ENCODE measurements at places on chromosomes 12 and 14. TPM values are rescaled to one million over a fixed set of nuclear protein-coding genes. Genes with fewer than 3 reads are reported as not detected.

GRCh38 chr12:85489194-85489593 is 209.2 kb downstream of the ALX1 start:
- DNase-seq: no peak

GRCh38 chr12:66491853-66492252 is 187.0 kb downstream of the GRIP1 start:
- no peak for DNase-seq

DNA sequence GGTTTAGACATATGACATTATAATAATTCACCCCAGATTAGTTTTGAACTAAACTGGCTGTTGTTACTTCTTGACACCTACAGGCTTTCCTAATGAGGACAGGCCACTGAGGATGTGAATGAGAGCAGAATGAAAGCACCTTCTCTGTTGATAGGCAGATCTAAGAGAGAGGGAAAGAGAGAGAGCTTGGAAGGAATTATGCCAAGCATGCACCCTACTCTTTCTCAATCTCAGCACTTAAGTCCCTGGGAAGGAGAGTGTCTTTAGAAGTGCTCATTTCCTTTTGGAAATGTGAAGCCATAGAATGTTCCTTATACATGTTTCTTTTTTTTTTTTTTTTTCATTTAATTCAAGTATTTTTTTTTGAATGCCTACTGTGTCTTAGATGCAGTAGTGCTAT is 49.0 kb downstream of the TBC1D15 start:
- DNase-seq: no peak

The SELPLG gene
- total RNA-seq: not detected

DNA sequence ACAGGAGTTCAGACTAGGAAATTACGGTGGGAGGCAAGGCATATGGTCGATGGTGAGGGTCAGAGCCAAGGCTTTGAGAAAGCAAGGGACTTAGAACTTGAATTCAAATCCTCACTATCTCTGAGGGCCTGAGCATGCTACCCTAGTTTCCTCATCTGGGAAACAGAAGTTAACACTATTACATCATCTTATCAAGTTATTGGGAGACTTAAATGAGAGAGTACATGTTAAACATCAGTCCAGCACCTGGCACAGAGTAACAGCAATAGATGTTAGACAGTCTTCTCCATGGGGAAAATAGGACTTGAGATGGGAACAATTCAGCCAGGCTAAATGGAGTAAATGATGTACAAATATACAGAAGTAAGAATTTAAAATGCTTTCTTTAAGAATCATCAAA is 38.5 kb downstream of the SLC38A1 start:
- no peak for DNase-seq

DNA sequence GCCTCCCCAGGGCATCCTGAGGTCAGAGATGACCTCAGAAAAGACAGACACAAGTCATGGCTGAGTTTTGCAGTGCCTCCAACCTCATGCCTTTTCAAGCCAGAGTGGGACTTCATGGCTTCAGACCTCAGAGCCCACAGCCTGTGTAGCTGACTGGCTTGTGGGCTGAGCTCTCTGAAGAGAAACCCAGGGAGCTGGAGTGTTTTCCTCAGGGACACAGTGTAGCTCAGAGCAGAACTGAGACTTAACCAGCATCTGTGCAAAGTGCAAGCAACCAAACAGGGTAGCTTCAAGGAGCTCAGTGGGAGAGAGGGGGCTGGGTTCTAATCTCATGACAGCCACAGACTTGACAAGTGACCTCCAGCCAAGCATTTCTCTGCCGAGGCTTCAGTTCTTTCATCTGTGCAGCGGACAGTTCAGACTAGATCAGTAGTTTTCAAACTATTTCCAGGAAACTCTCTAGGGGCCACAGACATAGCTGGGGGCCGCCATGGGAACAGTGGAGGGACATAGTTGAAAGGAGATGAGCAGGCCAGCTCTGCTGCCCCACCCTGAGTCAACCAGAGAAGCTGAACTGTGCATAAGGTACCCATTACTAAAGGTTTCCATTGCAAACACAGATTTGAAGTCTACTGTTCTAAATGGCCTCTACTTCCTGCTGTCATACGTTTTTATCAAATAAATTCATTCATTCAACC is 80.0 kb downstream of the LGMN start:
- DNase-seq: no peak

- no peak for DNase-seq
These were observed 323.4 kb downstream of the VRK1 start for GRCh38 chr14:97120611-97121031.

The SCNN1A gene
- 23.1 TPM for total RNA-seq

All from progenitor cell of endocrine pancreas (in vitro differentiated cells).